ENCODE measurements at places on chromosomes 7 and 10. TPM values are rescaled to one million over a fixed set of nuclear protein-coding genes. Genes with fewer than 3 reads are reported as not detected.
A peak's percentile ranks its signal among the peaks of the same experiment; 100 is the strongest.

GRCh38 chr7:152551304-152552036, 115.7 kb upstream of the KMT2C start:
- H3K27me3 ChIP-seq, result no peaks in the 10 kb centered on the region
- peaks cover 2% of the 10 kb centered on the region for H3K4me1 ChIP-seq
- no peak overlapping the region for H3K4me3 ChIP-seq

- H3K27ac ChIP-seq, result peak overlapping the region; percentile 56
- no peaks in the 10 kb centered on the region for H3K4me1 ChIP-seq
- peaks cover 3% of the 10 kb centered on the region for H3K27me3 ChIP-seq
- no peak for DNase-seq
These were observed 16.7 kb upstream of the CLIP2 start for GRCh38 chr7:74272305-74273038.

- H3K36me3 ChIP-seq, result no peaks in the 10 kb centered on the region
- H3K27me3 ChIP-seq, result no peaks in the 10 kb centered on the region
- H3K27ac ChIP-seq, result no peak overlapping the region
- no peak for DNase-seq
These were observed 104.0 kb downstream of the JCAD start for GRCh38 chr10:29955329-29955935.

- no peak for DNase-seq
- H3K4me3 ChIP-seq, result no peak overlapping the region
- H3K27ac ChIP-seq, result no peak overlapping the region
- H3K4me1 ChIP-seq, result peaks cover 4% of the 10 kb centered on the region
- H3K36me3 ChIP-seq, result no peaks in the 10 kb centered on the region
- no peaks in the 10 kb centered on the region for H3K27me3 ChIP-seq
These were observed 11.1 kb downstream of the DPY19L1 start for GRCh38 chr7:35026150-35026549.

- DNase-seq, result no peak
- no peaks in the 10 kb centered on the region for H3K36me3 ChIP-seq
- peaks cover 3% of the 10 kb centered on the region for H3K4me1 ChIP-seq
- H3K27me3 ChIP-seq, result peaks cover 49% of the 10 kb centered on the region
- H3K4me3 ChIP-seq, result no peak overlapping the region
These were observed 6.9 kb downstream of the GHRHR start for GRCh38 chr7:30970594-30971094.

The ITGB8 gene
- 37.2 TPM for total RNA-seq

Data from progenitor cell of endocrine pancreas (in vitro differentiated cells).